ENCODE measurements at places on chromosomes 3 and 15.

- no peak for DNase-seq
Observed at GRCh38 chr15:80580106-80580505, 115.0 kb upstream of the ABHD17C start.

- DNase-seq = no peak
Observed at GRCh38 chr15:69748131-69748530, 295.5 kb downstream of the RPLP1 start.

DNA sequence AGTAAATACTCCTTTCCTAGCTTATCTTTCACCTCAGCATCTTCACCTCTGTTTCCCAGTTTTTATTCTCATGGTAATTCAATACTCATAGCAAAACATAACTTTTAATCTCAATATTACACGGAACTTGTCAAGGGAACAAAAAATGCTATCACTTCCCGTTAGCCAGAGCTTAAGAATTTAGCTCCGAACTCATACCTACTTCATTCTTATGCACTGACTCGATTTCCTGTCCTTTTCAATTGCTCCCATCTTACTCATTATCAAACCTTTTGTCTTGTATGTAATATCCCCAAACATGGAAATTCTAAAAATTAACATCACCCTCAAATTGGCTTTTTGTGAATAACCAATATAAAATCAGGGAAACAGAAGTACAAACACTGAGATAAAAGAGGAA, 28.2 kb downstream of the MYEF2 start:
- DNase-seq = no peak

- DNase-seq = no peak
Observed at GRCh38 chr3:38507120-38507519, 11.0 kb downstream of the EXOG start.

GRCh38 chr15:45225506-45226273, 26.3 kb upstream of the SLC28A2 start:
- peak; percentile 19 for DNase-seq

DNA sequence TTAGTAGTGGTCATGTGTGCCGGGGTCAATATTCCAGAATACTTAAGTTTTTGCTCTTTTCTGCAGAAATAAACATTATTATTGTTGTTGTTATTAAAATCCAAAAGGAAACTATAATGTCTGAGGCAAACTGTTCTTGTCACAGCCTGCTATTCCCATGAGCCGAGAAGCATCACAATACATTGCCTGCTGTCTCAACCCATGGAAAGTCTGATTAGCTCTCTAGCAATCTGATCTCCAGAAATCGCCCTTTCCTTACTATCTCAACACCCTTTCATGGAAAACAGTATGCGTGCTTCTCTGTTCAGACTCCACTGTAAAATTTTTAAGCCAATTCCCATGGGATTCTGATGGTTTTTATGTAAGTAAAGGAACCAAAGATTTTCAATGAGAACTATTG, 811.0 kb downstream of the TUSC7 start:
- DNase-seq = no peak

Data from activated CD4-positive, alpha-beta T cell treated with anti-CD3 and anti-CD28 coated beads for 36 hours (primary cell).